ENCODE measurements at places on chromosomes 7 and 10.

GRCh38 chr10:11655836-11656235 is 44.4 kb upstream of the USP6NL start:
- DNase-seq: no peak

DNA sequence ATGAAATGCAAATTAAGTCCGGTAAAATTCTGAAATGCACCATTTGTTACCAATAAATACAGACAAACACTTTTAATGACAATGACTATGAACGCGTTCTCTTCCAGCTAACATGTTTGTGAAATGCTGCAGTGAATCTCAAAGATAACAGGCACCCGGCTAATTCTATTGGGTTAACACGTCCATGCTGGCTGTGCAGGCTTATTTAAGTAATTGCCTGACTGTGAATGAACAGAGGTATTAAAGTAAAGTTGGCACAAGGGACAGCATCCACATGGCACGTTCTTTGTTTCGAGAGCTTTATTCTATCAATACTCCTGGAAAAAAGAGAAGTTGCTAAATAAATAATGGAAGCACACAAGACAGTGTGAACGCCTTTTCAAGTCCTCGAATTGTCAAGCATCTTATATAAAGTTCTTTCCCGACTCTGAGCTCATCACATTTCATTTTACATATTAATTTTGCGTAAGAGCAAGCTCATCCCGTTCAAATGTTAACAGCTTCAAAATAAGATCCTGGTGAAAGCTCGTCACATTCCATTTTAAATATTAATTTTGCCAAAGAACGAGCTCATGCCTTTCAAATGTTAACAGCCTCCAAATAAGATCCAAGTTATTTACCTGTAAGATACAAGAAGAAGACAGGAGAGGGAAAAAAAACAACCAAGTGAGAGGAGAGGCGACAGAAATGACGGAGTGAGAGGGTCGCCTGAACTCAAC is 111.3 kb upstream of the RHEB start:
- DNase-seq: no peak

GRCh38 chr10:112230325-112230988 is 46.9 kb upstream of the GPAM start:
- DNase-seq: no peak

DNA sequence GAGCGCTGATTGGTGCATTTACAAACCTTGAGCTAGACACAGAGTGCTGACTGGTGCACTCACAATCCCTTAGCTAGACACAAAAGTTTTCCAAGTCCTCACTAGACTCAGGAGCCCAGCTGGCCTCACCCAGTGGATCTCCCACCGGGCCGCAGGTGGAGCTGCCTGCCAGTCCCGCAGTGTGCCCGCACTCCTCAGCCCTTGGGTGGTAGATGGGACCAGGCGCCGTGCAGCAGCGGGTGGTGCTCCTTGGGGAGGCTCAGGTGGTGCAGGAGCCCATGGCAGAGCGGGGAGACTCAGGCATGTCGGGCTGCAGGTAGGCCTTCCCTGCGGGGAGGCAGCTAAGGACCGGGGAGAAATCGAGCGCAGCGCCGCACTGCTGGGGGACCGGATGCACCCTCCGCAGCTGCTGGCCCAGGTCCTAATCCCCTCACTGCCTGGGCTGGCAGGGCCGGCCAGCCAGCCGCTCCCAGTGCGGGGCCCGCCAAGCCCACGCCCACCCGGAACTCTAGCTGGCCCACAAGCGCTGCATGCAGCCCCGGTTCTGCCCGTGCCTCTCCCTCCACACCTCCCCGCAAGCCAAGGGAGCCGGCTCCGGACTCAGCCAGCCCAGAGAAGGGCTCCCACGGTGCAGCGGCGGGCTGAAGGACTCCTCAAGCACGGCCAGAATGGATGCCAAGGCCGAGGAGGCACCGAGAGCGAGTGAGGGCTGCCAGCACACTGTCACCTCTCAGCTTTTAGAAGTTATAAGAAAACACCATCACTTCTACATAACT is 128.9 kb downstream of the ZNF438 start:
- no peak for DNase-seq

GRCh38 chr10:28305553-28305952 is 2.7 kb upstream of the MPP7 start:
- no peak for DNase-seq

DNA sequence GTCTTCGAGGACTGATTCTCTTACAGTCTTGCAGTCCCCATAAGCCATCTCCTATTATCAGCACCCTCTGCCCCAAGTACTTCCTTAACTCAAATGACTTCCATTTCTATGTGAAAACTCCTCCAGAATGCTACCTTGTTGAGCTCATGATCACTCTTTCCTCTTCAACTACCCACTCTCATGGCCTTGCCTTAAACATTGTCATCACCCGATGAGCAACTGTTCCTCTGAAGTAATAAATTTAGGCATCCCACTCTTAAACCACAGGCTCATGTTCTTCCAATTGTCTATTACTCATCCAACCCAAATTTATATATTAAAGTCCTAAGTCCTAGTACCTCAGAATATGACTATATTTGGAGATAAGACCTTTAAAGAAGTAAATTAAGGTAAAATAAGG is 152.9 kb downstream of the C1GALT1 start:
- no peak for DNase-seq

DNA sequence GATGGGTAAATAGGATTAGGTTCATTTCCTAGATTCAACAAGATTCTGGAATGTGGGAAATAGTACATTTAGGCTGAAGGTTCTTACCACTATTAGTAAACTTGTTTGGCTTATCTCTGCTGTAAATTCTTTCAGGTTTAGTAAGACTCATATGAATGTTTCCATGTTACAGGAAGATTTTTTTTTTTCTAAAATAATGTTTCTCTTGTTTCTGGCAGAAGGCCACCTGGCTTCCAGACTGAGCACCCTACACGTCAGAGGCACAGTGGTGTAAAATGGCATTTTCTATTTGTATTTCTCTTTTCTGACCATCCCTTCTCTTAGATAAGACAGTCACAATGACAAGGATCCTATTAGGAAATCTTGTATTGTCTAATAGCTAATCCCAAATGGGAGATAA is 22.7 kb upstream of the AASS start:
- peak; percentile 40 for DNase-seq

DNA sequence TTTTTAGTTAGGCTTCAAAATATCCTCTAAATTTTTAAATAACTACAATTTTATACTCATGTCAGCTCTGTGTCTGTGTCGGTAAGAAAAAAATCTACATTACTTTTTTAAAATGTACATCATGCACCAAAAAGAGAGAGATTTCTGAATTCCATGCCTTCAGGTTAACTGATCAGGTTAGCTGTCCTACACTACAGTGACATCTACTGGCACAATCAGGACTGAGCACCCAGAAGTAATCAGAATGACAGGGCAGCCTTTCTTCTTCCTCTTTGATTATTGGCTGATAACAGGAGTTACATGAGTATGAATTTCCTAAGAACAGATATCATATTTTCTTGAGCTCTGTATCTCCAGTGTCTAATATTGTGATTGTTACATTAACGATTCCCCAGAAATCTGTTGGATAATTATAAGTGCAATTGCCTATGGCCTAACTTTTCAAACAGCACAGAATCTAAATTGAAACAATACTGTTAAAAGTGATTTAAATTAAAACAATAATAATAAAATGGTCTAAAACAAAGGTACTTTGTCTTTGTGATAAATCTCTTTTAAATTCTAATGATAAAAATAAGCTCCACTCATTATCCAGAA is 41.8 kb upstream of the HYCC1 start:
- no peak for DNase-seq

DNA sequence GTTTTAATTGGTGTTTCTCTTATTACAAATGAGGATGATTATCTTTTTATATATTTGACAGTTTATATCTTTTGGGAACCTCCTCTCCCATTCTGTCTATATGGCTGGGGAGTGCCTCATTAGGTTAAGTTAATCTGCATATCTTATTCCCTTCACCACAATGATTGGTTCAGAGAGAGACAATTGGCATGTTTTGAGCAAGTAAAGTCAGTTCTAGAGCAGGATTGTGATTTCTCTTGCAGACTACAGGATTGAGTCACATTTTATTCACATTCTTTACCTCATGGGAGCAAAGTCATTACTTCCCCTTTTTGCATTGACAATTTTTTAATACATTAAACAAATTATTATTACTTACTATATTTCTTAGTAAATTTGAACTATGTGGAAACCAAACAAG is 345.6 kb downstream of the MDFIC start:
- no peak for DNase-seq

GRCh38 chr10:101732096-101732495 is 37.1 kb upstream of the FBXW4 start:
- DNase-seq: no peak

- DNase-seq: no peak
Measured at GRCh38 chr7:6359734-6360133, 87.3 kb upstream of the CYTH3 start.

DNA sequence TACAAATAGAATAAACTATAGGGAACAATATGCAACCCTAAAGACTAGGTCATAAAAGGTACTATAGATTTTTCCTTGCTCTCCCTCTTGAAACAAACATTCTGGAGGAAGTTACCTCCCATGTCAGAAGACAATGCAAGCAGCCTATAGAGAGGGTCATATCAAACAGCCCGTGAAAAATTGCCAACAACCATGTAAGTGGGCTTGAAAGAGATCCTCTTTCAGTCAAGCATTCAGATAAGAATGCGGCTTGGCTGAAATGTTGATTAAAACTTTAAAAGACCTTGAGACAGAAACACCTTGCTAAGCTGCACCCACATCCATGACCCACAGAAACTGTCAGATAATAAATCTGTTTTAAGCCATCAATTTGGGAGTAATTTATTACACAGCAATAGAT is 526.6 kb upstream of the GHITM start:
- DNase-seq: no peak

GRCh38 chr7:143255564-143255963 is 7.7 kb upstream of the GSTK1 start:
- DNase-seq: no peak

DNA sequence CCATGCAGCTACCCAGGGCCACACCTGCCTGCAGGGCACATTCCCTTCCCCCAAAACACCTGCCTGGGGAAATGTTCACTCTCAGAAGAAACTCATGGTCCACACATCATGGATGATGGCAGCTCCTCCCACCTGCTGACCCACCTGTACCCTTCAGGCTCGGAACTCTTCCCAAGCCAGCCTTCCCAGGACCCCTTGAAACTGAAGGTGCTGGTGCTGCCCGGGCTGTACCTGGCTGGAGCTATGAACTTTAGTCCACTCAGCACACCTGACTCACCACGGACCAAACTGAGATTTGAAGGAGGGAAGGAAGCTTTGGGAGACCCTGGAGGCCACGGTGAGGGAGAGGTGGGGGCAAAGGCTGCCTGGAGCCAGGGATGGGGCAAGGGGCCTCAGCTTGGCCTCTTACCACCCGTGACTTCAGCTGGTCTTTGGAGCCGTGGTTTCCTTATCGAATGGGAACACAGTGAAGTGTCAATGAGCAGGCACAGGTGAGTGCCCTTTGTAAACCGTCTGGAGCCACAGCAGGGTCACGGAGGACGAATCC is 30.1 kb upstream of the INPP5A start:
- DNase-seq: no peak

GRCh38 chr10:92304061-92304460 is 13.1 kb downstream of the MARCHF5 start:
- no peak for DNase-seq

DNA sequence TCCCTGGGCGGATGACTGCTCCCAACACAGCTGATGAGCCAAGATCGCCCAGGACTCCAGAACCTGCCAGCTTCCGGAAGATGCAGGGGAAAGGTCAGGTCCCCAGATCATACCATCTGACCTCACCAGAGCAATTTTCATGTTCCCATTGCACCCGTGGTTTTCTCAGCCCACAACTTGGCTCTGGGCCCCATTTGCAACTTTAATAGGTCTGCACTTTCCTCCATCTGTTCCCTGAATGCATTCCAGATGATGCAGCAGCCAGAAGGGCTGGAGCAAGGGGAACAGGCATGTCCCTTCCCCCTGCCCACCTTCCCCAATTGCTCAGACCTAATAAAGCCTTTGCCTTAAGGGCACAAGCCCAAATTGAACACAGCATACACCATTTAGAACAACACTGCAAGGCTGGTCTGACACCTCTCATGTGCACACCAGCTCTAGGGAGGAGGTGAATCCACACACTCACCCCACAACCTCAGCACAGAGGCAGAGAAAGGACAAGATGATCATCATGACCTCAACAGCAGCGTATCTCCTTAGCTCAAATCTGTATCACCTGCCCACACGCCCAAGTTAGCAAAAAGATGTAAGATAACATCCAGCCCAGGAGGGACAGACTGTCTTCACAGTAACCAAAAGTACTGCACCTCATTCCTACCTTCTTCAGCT is 87.5 kb downstream of the PLXNA4 start:
- DNase-seq: no peak

DNA sequence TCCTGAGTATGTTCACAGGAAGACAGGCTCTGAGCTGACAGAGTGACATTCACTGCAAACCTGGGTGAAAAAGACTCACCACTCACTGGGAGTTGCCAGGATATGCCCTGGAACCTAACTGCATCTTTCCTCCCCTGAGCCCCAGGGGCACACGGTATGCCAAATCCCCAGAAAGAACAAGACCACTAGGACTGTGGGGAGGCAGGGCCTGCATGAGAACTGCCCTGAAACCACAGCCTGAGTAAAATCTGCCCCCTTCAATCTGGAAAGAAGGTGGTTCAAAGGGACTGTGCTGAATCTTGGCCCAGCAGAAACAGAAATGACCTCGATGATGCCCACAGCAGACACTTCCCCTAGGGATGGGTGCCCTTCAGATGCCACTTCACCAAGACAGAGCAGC is 6.5 kb downstream of the FAM53B start:
- DNase-seq: no peak

DNA sequence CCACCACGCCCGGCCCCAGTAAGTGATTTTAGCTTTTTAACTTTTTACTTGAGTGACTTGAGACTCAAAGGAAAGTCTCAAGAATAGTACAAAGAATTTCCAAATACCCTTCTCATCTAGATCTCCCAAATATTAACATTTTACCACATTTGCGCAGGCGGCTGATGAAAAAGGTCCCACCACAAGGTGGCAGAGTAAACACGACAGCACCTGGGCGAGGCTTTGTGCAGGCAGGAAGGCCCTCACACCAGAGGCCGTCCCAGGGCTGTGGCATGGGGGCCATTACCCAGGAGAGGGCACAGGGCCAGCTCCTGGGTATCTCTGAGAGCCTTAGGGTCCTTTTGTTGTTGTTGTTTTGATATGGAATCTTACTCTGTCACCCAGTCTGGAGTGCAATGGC is 50.0 kb upstream of the WIPI2 start:
- DNase-seq: no peak

- no peak for DNase-seq
Measured at GRCh38 chr7:5630670-5631069, 150.8 kb downstream of the RNF216 start.

GRCh38 chr10:97102441-97102840 is 83.3 kb downstream of the SLIT1 start:
- DNase-seq: no peak

GRCh38 chr7:96416599-96416998 is 94.7 kb upstream of the SLC25A13 start:
- no peak for DNase-seq

GRCh38 chr7:38744746-38745145 is 113.6 kb upstream of the AMPH start:
- DNase-seq: peak; percentile 17
